Vagina (tissue), 2 donors: ENCODE measurements at places on chromosomes 1 and 21.

GRCh38 chr1:23449958-23450357 lies 25.4 kb upstream of the TCEA3 start:
- no peak for DNase-seq

DNA sequence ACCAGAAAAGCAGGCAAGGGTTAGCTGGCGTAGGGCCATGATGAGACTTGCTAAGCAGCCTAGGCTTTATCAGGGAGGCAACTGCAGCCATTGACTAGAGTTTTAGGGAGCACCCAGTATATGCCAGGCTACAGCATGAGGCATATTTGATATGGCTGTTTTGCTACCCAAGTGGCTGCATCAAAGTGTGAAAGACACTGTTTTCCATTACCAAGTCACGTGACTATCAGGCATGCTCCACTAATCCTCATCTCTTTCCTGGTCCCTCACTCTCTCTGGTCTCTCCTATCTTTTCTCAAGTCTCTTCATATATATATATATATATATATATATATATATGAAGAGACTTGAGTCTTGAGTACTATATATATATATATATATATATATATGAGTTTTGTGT lies 206.7 kb upstream of the POU3F1 start:
- DNase-seq: no peak

- DNase-seq: no peak
These were observed 19.9 kb downstream of the IL10RB start for GRCh38 chr21:33286076-33286475.

DNA sequence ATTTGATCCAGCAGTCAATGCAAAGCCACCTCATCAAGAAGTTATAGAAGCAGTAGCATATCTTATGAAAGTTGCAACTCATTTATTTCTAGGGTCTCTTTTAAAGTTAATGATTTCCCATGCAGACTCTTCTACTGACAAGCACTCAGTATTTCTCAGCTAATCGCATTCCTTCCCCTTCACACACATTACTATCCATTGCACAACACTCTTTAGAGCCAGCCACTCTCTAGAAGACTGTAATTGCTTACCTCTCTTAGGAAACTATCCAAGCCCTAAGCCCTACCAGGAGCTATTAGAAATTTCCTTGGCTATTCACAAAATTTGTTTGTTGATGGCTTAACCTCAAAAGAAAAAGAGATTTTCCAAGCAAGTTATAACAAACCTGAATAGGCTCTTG lies 106.0 kb downstream of the ADAMTS1 start:
- DNase-seq: no peak

DNA sequence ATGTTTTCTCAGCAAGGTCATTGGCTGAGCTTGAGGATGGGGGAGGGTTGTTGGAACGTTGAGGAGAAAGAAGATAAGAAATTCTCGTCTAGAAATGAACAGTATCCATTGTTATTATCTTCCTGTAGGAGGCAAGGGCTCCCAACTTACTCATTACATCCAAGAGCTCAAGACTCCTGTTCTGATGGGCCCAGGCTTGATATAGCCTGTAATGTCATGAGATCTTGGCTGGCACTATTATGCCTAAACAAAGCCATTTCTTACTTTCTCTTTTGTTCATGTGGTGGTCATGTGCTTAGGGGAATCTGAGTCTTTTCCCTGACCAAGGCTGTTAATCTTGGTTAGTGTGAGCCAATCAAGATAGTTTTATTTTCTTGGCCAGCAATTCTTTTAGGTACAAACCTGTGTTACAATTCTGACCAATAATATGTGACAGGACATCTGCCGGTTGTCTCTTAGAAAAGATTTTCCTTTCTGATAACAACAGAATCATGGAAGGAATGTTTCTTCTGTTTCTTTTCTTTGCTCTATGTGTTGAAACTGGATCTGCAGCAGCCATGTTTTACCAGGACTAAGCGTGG lies 15.2 kb upstream of the IGSF3 start:
- no peak for DNase-seq

DNA sequence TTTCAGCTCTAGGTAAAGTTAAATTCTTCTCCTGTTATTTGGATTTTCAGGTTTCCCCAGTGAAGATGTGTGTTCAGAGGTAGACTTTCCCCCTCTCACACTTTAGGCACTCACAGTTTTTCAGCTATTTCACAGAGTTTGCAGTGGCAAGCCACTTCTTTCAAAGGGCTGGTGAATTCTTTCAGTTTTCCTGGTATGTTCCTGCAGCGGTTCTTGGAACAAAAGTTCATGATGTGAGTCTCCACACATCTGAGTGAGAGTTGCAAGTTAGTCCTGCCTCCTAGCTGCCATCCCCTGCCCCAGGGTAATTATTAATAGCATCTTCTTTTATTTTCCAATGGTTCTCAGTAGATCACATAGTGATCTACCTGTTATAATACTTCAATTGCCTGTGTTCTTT lies 27.3 kb upstream of the CD84 start:
- DNase-seq: no peak

- DNase-seq: no peak
These were observed 46.6 kb downstream of the HIVEP3 start for GRCh38 chr1:41872074-41872473.

GRCh38 chr1:12368646-12369045 lies 138.8 kb downstream of the VPS13D start:
- no peak for DNase-seq

DNA sequence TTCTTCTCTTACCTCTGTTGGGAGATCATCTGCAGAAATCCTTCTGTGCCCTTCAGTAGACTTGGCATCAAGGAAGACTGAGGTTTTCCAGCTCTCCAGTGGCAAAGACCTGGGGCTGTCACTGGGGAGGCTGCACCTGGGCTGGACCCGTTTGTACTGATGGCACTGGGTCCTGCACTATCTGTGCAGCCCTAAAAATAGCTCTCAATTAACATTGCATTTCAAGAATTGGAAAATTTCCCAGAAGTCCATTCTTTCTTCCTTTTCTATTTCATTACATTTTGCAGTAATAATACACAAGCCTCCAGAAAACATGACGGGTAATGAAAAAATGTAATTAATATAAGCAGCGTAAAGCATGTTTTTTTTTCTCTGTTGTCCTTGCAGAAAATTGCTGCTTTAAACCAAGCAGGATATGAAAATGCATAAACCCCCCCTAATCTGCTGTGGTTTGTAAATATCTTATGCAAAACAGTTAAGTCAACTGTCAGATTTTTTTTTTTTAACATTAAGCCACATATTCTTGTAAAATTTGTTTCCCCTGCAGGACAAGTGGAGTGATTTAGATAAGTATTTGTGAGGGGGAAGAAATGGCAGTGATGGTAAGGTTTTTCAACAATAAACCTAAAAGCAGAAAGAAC lies 64.9 kb downstream of the LMO4 start:
- DNase-seq: no peak

GRCh38 chr1:209825591-209826434 lies 2.0 kb upstream of the UTP25 start:
- no peak for DNase-seq

DNA sequence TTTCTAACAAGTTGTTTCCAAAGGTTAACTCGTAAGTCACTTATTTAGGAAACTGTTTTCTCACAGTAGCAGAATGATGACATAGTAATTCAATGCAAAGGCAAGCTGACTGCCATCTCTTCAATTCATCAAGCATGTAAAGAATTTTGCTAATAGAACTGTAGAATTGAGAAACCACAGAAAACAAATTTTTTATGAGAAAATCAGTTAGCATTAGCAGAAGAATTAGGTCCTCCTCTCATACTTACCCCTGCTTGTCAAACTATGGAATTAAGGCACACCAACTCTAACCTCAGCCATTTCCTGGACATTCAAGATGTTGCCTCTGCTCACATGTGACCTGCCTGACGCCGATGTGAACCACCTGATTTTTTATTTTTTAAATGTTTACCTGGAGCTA lies 115.2 kb downstream of the LRRC40 start:
- no peak for DNase-seq

- DNase-seq: no peak
These were observed 25.6 kb upstream of the ST6GALNAC3 start for GRCh38 chr1:76048926-76049325.

DNA sequence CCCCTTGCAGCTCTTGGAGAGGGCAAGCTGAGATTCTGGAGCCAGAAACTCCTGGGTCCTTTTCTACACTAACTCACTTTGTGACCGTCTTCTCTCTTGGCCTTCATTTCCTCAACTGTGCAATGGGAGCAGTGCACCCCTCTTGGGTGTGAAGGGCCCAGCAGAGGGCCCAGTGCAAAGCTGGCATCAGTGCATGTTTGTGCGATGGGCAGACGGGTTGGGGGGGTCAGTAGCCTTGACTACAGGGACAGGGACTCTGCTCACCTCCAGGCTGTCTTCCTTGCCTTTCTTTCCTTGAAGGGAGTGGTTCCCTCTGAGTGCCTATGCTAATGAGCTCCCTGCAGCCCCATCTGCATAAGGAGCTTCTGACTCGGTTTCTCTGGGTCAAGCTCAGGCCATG lies 51.0 kb downstream of the EDN2 start:
- no peak for DNase-seq

GRCh38 chr1:156700736-156701531 lies 4.4 kb downstream of the CRABP2 start:
- no peak for DNase-seq

GRCh38 chr1:185062710-185063370 lies 17.5 kb downstream of the RNF2 start:
- no peak for DNase-seq

DNA sequence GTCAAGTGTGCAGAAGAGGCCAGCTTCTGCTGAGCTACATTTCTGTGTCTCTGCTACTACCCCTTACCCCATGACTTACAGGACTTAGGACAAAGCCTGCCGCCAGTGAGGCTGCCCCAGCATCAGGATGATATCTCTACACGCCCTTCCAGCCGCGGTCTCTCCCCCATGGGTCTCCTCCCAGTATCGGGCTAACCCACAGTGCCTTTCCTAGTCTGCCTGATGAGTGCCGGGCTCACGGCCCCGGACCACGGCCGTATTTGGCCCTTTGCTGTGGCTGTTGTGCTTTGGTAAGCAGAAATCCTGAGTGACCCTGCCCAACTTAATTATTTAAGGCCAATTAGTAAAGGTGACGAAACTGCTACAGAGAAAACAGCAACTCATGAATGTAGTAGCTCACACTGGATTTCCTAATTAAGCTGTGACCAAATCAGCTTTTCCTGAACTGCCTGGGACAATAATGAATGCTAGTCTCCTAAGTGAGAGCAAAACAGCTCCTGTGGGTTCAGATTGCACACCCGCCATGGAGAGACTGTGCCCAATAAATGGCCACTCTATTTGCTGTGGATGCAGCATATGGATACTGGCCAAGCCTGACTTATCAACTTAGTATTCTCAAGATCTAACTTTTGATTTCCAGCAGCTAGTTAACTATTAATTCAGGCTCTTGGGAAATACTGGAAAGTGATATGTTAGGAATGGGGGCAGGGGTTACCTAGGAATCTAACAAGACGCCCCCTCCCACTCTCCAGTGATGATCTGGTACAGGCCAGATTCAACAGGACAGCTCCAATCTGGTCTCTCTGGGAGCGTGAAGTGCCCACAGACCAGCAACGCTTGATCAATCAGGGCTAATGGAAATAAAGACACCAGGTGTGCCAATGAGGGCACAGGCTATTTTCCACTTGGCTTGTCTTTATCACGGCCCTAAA lies 123.3 kb upstream of the IFFO2 start:
- no peak for DNase-seq

- no peak for DNase-seq
These were observed 183.0 kb downstream of the ZZZ3 start for GRCh38 chr1:77499466-77499865.

- no peak for DNase-seq
These were observed 118.0 kb upstream of the MARK1 start for GRCh38 chr1:220409771-220410595.

GRCh38 chr1:69305621-69306020 lies 262.1 kb upstream of the LRRC7 start:
- DNase-seq: no peak

GRCh38 chr1:159866066-159866465 lies 3.6 kb upstream of the VSIG8 start:
- no peak for DNase-seq

DNA sequence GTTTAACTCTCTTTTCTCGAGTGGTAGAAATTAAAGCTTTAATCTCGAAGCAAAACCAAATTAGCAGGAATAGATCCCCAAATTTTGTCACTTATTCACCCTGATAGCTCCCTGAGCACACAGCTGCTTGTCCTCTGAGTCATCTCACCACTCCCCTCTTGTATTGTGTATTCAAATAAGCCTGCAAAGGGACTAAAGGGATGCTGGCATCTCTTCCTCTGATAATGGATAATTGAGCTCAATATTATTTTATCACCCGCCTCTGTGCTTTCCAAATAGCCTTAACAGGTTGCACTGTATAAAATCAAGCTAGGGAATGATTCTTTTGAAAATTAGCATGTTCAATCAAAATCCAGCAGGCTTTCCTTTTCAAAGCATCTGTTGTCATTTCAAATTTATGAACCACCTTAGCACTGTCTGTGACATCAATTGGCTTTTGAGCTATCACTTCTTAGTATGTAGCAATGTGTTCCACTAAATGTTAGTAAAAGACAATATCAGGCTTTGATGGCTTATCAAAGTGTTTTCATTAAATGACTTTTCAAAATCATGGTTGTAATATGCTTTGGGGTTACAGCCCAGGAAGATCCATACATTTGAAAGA lies 561.6 kb downstream of the PLA2G4A start:
- no peak for DNase-seq

GRCh38 chr1:185096531-185096930 lies 51.2 kb downstream of the RNF2 start:
- no peak for DNase-seq

GRCh38 chr1:21871943-21872342 lies 59.9 kb downstream of the LDLRAD2 start:
- DNase-seq: no peak

GRCh38 chr1:92536980-92537884 lies 50.5 kb upstream of the GFI1 start:
- no peak for DNase-seq

GRCh38 chr21:28439788-28440187 lies 552.9 kb downstream of the LTN1 start:
- no peak for DNase-seq

DNA sequence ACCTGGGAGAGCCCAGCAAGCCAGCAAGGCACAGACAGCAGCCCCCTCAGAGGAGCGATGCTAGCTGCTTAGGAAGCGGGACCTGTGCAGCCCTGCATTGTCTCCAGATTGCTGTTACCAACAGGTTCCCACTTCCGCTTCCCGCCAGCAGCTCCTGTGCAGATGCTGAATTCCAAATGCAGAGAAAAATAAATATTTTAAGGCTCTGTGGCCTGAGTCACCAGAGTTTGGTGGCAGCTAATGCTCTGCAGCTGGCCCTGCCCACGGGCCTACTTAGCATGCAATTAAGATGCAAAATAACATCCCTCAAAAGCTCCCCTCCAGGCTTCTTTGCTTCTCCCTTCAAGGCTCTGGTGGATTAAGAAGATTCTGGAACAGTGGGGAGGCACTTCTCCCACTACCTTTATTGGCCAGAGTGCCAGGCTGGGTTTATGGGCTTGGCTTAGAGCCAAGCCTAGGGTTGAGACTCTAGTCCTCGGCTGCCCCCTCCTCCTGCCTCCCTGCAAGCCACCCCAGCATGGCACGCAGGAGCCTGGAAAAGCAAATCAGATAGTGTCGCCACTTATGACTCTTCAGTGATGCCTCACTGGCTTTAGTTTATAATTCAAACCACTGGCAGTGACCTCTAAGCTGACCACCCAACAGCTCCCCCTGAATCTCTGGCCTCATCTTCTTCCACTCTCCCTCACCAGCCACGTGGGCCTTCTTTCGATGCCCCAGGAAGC lies 207.1 kb upstream of the ZC3H12A start:
- DNase-seq: no peak
